A172 (cell line): ENCODE measurements at places on chromosomes 12 and 14.

DNA sequence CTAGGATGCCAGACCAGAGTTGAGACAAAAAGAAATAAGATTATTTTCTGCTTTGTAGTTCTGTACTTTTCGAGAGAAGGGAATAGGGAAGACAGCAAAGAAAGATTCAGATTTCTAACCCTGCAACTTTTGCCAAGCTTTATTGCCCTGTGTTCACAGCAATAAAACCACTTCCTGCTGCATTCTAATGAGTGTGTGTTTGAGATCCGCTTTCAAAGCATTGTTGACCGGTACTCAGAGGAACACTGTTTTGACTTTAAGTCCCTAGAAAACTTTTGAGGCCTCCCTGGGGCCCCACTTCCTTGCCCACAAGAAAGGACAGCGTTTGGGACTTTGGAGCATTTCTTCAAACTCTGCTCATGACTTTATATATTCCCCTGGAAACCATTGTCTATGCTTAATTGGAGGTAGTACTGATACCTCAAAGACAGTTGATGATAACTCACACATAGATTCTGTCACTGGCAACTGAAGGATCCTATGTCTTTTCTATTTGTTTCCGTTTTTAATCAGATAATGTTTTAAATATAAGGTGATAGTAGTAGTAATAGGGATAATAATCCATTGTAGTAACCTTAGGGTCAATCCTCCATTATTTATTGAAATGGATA is 1.3 kb downstream of the RNASE6 start:
- no peak for DNase-seq

DNA sequence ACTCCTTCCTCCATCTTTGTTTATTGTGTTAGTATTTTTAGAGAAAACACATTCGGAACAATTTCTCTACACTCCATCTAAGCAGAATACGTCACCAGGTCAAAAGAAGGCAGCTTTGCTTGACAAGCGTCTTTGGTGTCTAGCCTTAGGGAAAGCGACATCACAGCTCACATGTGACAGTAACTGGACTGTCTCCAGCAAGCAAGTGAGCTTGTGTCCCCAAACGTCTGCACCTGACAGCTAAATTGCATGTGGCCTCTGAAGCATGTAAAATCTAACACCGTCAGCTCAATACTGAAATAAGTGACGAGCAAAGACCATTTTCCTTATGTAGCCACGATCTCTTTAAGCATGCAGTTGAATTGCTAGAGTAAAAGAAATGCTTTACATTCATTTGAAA is 509.8 kb downstream of the GLT1D1 start:
- no peak for DNase-seq

DNA sequence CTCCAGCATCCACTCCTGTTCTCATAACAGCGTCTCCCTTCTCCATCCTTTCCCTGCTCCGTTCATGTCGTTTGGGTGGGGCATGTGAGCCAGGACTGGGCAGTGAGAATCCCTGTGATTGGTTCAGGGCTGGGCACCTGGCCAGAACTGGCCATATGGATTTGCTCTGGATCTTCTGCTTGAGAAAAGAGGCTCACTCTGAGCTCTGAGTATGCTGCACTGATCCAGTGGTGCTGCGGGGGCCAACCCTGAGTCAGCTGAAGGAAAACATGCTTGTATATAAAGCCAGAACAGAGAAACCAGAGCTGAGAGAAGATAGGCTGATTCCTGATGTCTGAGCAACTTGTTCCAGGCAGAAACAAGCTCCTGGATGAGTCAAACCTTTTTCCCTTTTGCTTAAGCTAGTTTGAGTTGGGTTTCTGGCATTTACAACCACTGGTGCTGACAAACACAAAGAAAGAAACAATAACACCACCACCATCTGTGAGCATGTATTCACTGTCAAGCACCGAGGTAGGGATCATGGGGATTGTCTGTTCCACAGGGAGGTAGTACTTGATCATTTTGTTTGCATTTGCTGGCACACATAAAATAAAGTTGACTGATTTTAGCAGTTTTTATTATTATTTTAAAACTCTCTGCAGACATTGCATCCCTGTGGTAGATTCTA is 14.0 kb upstream of the HPD start:
- DNase-seq = peak; percentile 44

GRCh38 chr12:105858981-105859710 is 279.6 kb downstream of the NUAK1 start:
- DNase-seq = no peak

GRCh38 chr12:12741660-12742059 is 24.5 kb downstream of the CDKN1B start:
- DNase-seq = no peak
